CD8-positive, alpha-beta memory T cell (primary cell): ENCODE measurements at places on chromosomes 3 and 15. TPM values are rescaled to one million over a fixed set of nuclear protein-coding genes. Genes with fewer than 3 reads are reported as not detected.

- DNase-seq, result no peak
These were observed 187.5 kb upstream of the TPM1 start for GRCh38 chr15:62855085-62855476.

DNA sequence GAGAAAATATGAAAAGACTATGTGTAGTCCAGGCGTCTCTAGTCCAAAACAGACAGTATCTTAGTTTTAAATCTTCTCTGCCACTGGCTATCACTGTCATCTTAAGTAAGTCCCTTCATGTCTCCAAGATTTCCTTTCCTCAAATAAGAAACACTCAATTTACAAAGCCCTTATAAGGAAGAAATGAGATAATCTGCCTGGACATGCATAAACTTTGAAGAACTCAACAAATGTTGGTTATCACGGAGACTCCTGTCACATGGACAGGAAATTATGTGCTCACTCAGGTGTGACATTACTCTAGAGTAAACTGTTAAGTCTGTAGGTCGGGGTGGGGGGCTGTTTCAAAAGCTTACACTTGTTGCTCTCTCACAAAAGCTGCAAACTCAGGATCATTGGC is 91.9 kb downstream of the IMPG2 start:
- no peak for DNase-seq

MESP2 gene
- total RNA-seq, result not detected

COL6A6 gene
- total RNA-seq, result not detected

MLF1 gene
- total RNA-seq, result 4.0 TPM

PLA2G4B gene
- 6.8 TPM for total RNA-seq

DNA sequence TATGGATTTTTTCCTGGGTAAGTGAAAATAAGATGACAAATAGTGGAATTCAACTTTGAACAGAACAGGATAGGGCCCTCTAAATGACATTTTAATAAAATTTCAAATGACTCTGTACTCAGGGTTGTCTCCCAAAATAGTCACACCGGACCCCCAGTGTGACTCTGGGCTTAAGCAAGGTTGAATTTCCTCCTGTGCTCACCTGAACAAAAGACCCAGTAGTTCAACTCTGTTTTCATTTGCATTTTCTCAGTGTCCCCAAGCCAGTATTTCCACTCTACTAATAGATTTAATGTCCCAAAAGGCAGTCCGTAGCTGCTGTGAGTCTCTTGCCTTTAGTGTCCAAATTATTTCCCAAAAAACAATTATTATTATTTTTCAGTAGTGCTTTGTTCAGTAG is 296.6 kb downstream of the PLOD2 start:
- no peak for DNase-seq
